ENCODE measurements at places on chromosomes 5 and 9.

DNA sequence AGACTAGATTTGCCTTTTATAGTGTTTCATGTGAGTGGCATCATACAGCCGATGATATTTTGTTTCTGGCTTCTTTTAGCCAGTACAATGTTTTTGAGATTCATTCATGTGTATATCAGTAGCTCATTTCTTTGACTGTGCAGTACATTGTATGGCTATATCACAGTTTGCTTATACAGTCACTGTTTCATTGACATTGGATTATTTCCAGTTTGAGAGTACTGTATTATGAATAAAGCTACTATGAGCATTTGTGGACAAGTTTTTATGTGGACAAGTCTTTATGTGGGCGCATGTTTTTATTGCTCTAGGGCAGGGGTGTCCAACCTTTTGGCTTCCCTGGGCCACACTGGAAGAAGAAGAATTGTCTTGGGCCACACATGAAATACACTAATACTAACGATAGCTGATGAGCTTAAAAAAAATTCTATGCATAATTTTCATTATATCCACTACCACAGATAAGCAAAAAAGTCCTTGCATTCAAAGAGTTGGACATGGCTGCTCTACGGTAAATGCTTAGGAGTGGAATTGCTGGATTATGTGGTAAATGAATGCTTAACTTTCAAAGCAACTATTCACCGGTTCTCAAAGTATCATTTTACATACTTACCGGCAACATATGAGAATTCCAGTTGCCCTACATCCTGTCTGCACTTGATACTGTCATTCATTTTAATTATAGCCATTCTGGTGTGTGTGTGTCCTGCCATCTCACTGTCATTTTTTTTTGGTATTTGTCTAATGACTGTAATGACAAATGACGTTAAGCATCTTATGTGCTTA, 177.8 kb downstream of the RGS3 start:
- DNase-seq = no peak

DNA sequence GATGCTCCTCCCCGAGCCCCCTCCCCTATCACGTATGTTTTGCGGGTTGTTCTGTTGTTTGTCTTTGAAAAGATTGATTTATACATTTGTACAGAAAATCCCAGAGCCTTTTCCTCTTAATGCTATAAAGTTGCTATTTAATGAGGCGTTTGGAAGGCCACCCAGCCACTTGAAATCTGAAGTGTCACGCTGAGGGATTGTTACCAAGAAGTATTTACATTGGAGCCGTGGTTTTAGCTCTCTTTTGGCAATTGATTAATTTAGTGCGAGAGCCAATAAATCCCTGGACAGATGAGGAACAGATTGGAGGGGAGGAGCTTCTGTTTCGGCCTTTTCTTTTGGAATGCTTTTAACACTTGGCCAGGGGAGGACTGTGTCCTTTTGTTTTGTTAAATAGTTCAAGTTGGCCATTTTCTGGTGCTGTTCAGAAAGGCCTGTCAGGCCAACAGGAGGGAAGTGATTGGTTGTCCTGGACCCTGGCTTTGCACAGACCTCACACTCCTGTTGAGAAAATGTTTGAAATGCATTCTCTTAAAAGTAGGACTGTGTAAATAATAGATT, 250.2 kb downstream of the PDZD2 start:
- DNase-seq = no peak

- DNase-seq = no peak
Measured at GRCh38 chr9:114811966-114812636, 6.3 kb upstream of the TNFSF15 start.

DNA sequence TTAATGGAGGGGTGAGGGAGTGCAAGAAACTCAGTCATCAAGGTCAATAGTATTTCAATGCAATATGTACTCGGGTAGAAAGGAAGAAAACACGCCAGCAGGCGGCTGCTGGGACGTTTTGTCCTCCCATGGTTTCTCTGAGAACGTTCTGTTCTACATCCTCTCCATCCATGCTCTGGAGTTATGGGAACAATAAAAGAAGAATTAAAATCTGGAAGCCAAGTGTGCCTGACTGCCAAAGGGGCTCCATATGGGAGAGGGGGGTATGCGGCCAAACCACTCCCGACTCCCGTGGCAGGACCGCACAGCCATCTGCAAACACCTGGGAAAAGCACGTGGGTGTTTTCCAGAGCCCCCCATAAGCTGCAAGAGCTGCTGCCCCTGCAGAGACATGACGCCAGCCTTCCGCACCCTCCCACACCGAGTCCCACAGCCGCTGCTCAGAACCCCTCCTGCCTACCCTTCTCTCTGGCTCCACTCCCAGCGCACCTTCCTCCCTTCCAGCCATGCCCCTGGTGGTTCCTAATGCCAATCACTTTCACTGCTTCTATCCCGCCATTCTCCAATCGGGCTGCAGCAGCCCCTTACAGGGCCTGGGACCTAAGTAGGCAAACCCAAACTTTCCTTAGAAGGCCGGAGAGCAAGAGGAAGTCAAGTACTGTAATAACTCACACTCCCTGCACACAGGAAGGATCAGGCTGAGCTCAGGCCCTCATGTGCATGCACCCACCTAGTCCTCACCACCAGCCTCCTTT, 241.6 kb downstream of the SYK start:
- no peak for DNase-seq

GRCh38 chr9:93891050-93891449, 64.1 kb downstream of the BARX1 start:
- DNase-seq = no peak

GRCh38 chr5:163953901-163954300, 448.5 kb downstream of the MAT2B start:
- no peak for DNase-seq

GRCh38 chr5:175253597-175253996, 190.4 kb downstream of the DRD1 start:
- no peak for DNase-seq

DNA sequence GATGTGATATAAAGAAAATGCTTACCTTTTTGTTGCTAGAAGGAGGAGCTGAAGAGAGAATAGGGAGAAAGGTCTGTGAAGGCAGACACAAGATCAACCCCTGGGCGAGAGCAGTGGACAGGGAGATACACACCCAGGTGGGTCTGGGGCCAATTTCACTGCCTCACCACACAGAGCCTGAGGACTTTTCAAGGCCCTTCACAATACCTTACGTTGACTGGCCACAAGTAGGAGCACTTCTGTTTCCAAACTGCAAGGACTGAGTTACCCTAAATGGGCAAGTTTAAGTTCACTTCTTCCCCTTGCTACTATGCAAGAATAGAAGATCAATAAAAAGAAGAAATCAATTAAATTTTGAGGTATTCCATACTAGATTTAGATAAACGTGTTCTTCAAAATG, 174.5 kb upstream of the SLC12A2 start:
- DNase-seq = no peak

DNA sequence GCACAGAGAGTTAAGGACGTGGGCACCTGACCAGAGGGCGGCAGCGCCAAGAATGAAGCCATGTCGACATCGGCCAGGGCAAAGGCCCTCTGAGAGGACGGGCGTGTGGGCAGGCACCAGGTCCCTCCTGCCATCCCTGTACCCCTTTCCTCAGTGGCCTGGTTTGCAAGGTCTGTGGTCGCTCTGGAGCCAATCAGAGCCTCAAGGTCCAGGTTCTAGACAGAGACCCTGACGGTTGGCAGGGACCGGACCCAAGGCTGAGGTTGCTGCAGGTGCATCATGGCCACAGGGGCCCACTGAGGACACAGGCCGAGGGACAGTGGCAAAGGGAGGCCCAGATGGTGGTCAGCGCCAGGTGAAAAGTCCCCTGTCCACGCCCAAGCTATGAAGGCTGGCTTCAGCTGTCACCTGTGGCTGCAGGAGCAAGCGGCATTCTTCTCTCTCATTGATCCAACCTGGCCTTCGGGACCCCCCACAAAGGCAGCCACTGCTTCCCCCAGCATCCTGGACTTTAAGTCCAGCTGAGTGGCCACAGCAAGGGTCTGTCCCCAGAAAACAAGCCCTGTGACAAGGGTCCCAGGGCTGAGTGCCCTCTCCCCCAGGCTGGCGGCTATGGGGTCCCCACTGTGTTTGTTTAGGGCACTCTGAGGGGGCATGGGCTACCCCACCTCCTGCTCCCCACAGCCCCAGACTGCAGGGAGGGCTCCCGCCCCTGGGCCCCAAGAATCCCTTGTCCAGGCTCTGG, 48.9 kb downstream of the VAV2 start:
- DNase-seq = no peak

GRCh38 chr5:177313561-177314259, 2.0 kb upstream of the MXD3 start:
- DNase-seq = no peak

GRCh38 chr9:93549611-93550010, 26.8 kb upstream of the PHF2 start:
- DNase-seq = no peak

DNA sequence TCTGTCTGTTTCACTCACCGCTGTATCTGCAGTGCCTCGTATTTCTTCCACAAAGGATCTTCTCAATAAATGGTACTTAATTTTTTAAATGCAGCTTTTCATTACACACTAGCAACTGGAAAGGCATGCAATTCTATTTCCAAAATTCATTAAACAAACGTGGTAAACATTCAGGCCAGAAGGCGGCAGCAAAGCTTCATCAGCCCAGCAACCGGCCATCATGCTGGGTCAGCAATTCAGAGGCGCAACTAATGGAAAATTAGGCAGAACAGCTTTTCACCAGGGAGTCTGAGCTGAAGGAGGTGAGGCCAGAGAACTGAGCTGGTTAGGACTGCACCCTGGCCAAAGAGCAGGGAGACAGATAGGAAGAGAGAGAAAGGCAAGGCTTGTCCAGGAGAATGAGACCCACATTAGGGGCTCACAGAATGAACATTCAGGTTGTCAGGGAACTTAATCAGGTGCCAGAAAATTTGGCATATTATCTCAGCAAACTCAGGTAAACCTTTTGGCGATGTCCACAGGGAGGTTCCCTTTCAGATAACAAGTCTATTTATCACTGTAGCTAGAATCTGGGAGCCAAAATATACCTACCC, 17.7 kb upstream of the RNF180 start:
- DNase-seq = no peak

- DNase-seq = no peak
Measured at GRCh38 chr5:53902296-53902907, 342.0 kb downstream of the NDUFS4 start.

DNA sequence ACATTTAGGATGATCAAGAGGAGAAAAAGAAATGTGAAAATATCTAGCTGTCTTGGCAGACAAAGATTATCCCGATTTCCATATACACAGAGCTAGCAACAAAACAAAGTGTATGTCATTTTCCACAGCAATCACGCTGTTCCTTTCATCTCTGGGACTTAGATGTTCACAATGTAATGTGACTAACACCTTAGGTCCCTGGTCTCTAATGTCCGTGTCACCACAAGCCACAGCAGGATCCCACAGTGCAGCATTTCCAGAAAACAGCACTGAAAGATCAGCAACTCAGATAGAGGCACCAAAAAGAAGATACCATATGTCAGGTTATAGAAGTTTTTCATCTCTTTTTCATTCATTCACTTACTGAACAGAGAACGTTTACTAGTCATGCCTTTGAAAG, 118.0 kb upstream of the TNPO1 start:
- DNase-seq = no peak

GRCh38 chr5:150092159-150092787, 5.9 kb upstream of the CSF1R start:
- DNase-seq = no peak

DNA sequence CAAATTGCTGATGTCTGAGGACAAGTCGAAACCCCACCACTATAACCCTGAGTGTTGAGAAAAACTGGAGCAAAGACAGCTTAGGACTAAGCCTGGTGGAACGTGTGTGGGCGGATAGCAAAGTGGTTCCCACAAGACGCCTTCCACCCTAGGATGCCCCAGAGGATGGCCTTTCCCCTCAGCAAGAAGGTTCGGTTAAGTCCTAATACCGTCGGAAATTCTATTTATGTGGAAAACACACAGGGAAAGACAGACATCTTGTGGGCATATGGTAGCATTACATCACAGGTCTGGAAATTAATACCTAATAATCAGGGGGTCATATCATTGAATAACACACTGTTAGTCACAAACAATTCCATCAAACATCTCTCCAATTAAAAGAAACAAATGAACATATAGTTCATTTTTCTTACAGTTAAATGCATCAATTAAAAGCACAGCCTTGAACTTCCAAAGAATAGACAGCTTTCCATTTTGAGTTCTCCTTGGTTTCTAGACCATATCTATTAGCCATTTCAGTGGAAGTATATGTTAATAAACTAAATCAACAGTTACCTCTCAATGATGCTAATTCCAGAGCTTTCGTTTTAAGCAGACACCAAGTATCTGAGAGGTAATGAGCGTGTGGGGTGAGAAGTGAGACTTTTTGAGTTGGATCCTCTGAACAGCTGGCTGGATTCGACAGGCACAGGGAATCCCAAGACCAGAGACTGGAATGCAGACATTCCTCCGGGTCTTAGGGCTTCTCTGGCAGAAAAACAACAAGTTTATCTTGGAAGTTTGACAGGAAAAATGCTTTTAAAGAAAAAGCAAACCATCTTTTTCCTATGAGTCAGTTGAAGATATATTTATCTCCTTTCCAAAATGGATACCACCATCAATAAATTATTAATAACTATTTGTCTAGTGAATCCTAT, 2.9 kb upstream of the ICE1 start:
- DNase-seq = no peak

DNA sequence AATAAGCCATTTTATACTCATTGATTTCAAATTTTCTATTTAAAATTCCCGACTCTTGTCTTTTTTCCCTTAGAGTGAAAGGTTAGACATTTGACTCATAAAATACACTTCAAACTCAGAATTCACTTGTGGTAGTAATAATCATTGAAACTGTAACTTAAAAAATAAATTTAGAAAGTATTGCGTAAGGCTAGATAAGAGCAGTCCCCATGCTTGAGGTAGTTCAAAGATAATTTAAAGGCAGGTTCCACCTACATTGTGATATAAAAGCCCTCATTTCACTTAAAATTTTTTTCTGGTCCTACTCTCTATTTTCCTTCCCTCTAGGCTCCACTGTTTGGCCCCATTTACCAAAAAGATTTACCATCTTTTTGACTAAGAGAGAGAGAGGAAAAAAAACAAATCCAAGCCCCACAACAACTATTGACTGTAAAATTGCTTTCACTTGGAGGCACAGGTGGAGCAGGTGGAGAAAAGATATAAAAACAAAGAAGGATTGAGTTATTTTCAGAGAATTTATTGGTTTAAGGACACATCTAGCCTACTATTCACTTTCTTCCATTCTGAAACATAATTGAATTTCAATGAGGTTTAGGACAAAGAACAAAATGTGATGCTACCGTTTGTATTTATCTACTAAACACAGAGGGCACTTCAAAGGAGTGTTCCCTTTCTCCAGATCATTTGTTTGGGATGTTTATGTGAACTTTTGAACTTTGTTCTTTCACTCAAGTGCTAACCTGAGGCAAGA, 61.0 kb downstream of the FBXO4 start:
- no peak for DNase-seq
